Activated CD8-positive, alpha-beta memory T cell treated with anti-CD3 and anti-CD28 coated beads, Interleukin-2, amount 10 ng/mL, durations not matched to agents 7 days and 5 days (primary cell): ENCODE measurements at places on chromosomes 2 and 18. TPM values are rescaled to one million over a fixed set of nuclear protein-coding genes. Genes with fewer than 3 reads are reported as not detected.

The KCNE4 gene
- total RNA-seq: not detected

The LAMA3 gene
- not detected for total RNA-seq

The EGR4 gene
- total RNA-seq: 0.09 TPM

The MC5R gene
- total RNA-seq: 0.12 TPM

The SLC5A7 gene
- total RNA-seq: not detected

The IL1F10 gene
- total RNA-seq: not detected
